ENCODE measurements at places on chromosomes 12 and 14. TPM values are rescaled to one million over a fixed set of nuclear protein-coding genes. Genes with fewer than 3 reads are reported as not detected.

Gene MIPOL1
- 4.9 TPM for polyA plus RNA-seq

Gene ZDHHC22
- 0.49 TPM for polyA plus RNA-seq

Gene COQ6
- polyA plus RNA-seq: 35.0 TPM

Gene BBS10
- polyA plus RNA-seq: 16.3 TPM

Gene GPR137C
- polyA plus RNA-seq: 4.4 TPM

Gene CD163
- polyA plus RNA-seq: 21.6 TPM

Gene VRTN
- not detected for polyA plus RNA-seq

Gene MGAT4C
- polyA plus RNA-seq: 0.21 TPM

Gene KRT73
- polyA plus RNA-seq: not detected

Gene SMARCC2
- polyA plus RNA-seq: 55.9 TPM

Gene ORAI1
- polyA plus RNA-seq: 39.5 TPM

Gene DHRS2
- 0.25 TPM for polyA plus RNA-seq

Gene GALC
- 22.2 TPM for polyA plus RNA-seq

Gene PAPLN
- polyA plus RNA-seq: 2.1 TPM

Gene RHOJ
- polyA plus RNA-seq: 38.7 TPM

Gene VDR
- 0.38 TPM for polyA plus RNA-seq

Gene VSX2
- not detected for polyA plus RNA-seq

Gene INTS13
- 35.1 TPM for polyA plus RNA-seq

Gene ITGA7
- polyA plus RNA-seq: 276 TPM

Gene TAS2R14
- polyA plus RNA-seq: 2.6 TPM

Gene KCNC2
- 0.74 TPM for polyA plus RNA-seq

Gene CARMIL3
- polyA plus RNA-seq: 0.27 TPM

Gene NAV3
- polyA plus RNA-seq: 11.8 TPM

Data from muscle of back (tissue), 13 donors.